Central memory CD8-positive, alpha-beta T cell (primary cell): ENCODE measurements at places on chromosomes 6 and 20.

DNA sequence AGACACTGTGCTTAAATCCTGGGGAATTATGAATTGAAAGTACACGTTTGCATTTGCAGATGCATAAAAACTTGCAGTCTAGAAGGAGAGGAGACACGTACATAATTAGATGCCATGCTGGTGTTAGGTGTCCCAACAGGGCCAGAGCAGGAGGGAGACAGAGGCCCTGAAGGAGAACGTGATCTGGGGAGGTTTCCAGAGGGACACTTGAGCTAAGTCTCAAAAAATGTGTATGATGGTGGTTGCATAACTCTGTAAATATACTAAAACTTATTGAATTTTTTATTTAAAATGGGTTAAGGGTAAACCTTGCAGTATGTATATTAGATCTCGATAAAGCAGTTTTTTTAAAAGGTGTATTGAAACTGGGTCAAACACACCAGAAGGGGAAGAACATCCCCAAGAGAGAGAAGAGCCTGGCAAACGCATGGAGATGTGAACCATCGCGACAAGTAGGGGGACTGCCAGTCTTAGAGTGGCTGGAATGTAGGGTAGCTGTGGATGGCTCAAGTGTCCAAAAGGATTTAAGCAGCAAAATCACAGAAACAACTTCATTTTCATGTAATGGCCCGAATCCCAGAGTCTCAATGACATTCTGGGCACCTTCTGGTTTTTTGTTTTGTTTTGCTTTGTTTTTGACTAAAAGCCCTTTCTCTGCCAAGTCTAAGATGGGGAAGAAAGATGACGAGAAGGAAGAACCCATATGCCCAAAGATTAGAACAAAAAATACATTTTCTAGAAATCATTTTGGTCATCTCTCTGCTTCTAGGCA lies 15.3 kb downstream of the TRAF3IP2 start:
- H3K36me3 ChIP-seq, result peaks cover 10% of the 10 kb centered on the region
- peaks cover 27% of the 10 kb centered on the region for H3K4me1 ChIP-seq
- H3K27ac ChIP-seq, result peak overlapping the region; percentile 1

- H3K27me3 ChIP-seq, result no peaks in the 10 kb centered on the region
- H3K36me3 ChIP-seq, result no peaks in the 10 kb centered on the region
- H3K4me3 ChIP-seq, result no peak overlapping the region
- DNase-seq, result no peak
- H3K27ac ChIP-seq, result no peak overlapping the region
- no peaks in the 10 kb centered on the region for H3K4me1 ChIP-seq
Observed at GRCh38 chr6:15921243-15921642, 207.6 kb upstream of the MYLIP start.

GRCh38 chr20:58890518-58891085 lies 38.1 kb downstream of the GNAS start:
- no peaks in the 10 kb centered on the region for H3K27me3 ChIP-seq
- peaks cover 31% of the 10 kb centered on the region for H3K36me3 ChIP-seq
- H3K27ac ChIP-seq, result peak overlapping the region; percentile 98
- peak overlapping the region; percentile 90 for H3K4me3 ChIP-seq
- H3K4me1 ChIP-seq, result peaks cover 45% of the 10 kb centered on the region

DNA sequence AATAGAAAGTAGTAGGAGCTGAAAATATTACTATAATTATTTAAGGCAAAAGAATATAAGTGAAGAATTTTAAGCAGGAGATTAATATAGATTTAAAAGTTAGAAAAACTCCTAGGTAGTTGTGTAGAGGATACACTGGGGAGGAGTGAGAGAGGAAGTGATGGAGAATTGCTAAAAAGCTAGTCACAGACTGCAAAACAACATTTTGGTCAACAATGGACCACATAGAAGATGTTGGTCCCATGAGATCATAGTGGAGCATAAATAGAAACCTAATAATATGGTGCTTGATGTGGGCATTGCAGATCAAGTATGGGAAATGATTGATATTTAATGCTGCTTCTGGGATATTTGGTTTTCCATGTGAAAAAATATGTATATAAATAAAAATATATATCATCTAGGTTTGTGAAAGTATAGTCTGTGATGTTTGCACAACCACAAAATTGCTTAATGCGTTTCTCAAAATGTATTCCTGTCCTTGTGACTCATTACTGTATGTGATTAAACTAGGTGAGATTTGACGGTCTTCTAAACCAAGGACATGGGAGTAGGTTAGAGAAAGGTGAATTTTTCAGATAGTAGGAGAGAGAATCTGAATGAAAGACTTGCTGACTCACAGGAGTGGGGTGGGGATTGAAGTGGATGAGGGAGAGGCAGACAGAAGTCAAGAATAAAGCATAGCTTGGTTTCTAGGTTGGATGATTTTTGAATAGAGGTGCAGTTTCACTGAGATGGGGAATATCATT lies 174.0 kb downstream of the BCKDHB start:
- H3K27ac ChIP-seq, result no peak overlapping the region
- H3K27me3 ChIP-seq, result no peaks in the 10 kb centered on the region
- no peaks in the 10 kb centered on the region for H3K4me1 ChIP-seq
- no peak for DNase-seq

GRCh38 chr6:32973144-32974015 lies 5.0 kb downstream of the BRD2 start:
- DNase-seq, result no peak
- peaks cover 90% of the 10 kb centered on the region for H3K36me3 ChIP-seq
- H3K4me1 ChIP-seq, result peaks cover 77% of the 10 kb centered on the region

GRCh38 chr20:20161611-20162010 lies 109.3 kb downstream of the CFAP61 start:
- H3K4me1 ChIP-seq, result no peaks in the 10 kb centered on the region
- no peak for DNase-seq
- no peak overlapping the region for H3K4me3 ChIP-seq
- H3K36me3 ChIP-seq, result peaks cover 1% of the 10 kb centered on the region

DNA sequence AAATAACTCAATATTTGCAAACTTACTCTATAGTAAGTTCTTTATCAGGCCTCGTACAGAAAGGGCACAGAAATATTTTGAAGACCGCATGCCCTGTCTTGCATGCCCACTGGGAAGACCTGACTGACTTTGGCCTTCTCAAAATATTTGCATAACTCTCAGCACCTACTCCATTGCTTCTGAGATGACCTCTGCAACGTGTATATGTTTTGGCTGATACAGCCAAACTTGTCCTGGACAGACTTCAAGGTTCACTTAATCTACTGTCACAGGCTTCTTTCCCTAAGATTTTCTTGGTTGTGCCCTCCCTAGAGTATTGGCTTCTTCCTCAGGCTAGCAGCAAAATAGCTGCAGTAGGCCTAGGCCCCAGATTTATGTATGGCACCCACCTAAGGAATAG lies 21.5 kb upstream of the SERINC3 start:
- H3K27ac ChIP-seq, result no peak overlapping the region
- H3K27me3 ChIP-seq, result no peaks in the 10 kb centered on the region
- no peak overlapping the region for H3K4me3 ChIP-seq
- no peaks in the 10 kb centered on the region for H3K4me1 ChIP-seq

GRCh38 chr20:24535941-24536730 lies 66.7 kb downstream of the SYNDIG1 start:
- peaks cover 50% of the 10 kb centered on the region for H3K27me3 ChIP-seq
- no peaks in the 10 kb centered on the region for H3K36me3 ChIP-seq
- no peak overlapping the region for H3K27ac ChIP-seq

DNA sequence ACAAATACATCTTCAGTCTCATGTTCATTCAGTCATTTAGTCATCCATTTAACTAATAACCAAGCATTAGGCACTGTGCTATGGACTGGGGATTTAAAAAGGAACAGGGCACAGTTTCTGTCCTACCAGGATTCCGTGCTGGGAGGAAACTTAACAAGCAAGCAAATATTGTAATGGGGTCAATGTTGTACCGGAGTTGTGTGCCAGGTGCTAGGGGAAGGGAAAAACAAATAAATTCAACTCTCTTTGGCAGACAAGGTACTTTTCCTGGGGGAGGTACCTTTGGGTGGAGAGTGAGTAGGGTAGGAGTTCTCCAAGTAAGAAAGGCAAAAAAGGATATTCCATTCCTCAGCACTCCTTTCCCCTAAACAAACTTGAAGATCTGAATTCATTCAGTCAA lies 90.3 kb downstream of the OLIG3 start:
- no peak overlapping the region for H3K4me3 ChIP-seq
- peaks cover 36% of the 10 kb centered on the region for H3K4me1 ChIP-seq
- no peak overlapping the region for H3K27ac ChIP-seq
- H3K27me3 ChIP-seq, result no peaks in the 10 kb centered on the region

DNA sequence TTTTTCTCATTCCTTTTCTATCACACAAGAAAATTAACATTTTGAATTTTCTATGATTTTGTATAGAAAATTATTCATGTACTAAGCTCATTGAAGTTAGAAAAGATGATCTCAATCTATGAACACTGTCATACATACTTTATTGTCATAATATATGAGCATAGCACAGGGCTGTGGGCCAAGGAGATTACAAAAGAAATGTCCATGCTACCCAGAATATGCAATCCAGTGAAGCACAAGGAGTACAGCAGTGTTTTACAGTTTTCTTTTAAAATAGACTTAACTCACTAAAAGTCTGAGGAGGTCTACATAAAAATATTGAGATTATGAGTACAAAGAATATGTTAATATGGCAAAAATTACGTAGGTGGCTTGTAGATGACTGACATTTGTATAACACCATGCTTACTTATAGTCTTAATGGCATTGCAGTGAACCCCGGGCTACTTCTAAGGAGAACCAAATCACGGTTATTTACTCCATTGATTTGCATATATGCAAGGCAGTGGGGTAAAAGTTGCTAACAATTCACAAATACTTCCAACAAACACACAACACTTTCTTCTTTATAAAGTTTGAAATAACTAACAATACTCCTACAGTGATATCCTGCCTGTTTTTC lies 257.1 kb downstream of the BCKDHB start:
- no peaks in the 10 kb centered on the region for H3K4me1 ChIP-seq
- no peak overlapping the region for H3K4me3 ChIP-seq
- no peak overlapping the region for H3K27ac ChIP-seq
- no peaks in the 10 kb centered on the region for H3K36me3 ChIP-seq
- no peak for DNase-seq

DNA sequence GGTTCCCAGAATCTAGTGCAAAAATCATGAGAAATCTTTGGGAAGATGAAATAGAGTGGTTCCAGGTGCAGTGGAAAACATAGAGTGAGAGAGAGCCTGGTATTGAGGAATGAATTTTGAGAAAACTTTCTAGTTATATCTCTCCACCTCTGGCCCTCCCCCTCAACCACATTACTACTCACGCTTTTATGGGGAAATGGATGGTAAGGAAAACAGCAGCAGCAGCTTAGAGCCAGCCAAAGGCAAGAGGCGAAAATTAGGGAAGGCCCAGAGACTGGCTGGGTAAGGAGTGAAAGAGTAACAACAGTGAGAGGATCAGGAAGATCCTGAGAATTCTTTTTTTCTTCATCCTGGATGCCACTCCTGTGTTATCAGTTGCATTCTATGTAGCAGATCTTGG lies 187.9 kb upstream of the ECI2 start:
- H3K27me3 ChIP-seq, result peaks cover 41% of the 10 kb centered on the region
- H3K27ac ChIP-seq, result no peak overlapping the region
- H3K4me3 ChIP-seq, result no peak overlapping the region
- H3K36me3 ChIP-seq, result no peaks in the 10 kb centered on the region
- DNase-seq, result no peak

DNA sequence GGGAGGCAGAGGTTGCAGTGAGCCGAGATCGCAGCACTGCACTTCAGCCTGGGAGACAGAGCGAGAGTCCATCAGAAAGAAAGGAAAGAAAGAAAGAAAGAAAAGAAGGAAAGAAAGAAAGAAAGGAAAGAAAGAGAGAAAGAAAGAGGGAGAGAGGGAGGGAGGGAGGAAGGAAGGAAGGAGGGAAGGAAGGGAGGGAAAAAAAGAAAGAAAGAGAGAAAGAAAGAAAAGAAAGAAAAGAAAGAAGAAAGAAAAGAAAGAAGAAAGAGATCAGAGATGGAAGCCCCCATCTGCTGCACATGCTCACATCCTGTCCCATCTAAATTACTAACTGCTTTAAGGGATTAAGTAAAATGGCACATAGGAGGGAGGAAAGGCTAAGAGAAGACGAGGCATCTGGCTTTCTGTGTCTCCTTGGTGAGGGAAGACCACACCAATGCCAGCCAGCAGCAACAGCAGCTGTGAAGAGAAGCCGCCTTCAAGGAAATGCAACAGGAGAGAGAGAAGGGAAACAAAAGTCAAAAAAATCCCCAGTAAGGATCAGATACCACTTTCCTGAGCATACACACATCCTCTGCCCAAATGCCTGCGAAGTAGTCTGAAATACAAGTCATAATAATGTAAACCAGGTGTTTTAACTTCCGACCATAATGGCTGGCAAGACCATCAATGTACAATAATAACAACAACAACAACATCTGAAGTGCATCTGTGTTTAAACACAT lies 300.2 kb upstream of the JARID2 start:
- H3K4me3 ChIP-seq, result no peak overlapping the region
- H3K36me3 ChIP-seq, result no peaks in the 10 kb centered on the region
- H3K27ac ChIP-seq, result no peak overlapping the region
- no peaks in the 10 kb centered on the region for H3K27me3 ChIP-seq
- H3K4me1 ChIP-seq, result no peaks in the 10 kb centered on the region
- no peak for DNase-seq

- no peak overlapping the region for H3K4me3 ChIP-seq
- DNase-seq, result no peak
- H3K4me1 ChIP-seq, result no peaks in the 10 kb centered on the region
- no peaks in the 10 kb centered on the region for H3K36me3 ChIP-seq
- H3K27ac ChIP-seq, result no peak overlapping the region
Observed at GRCh38 chr20:44460795-44461141, 14.9 kb upstream of the TTPAL start.

- peak; percentile 67 for DNase-seq
- peaks cover 60% of the 10 kb centered on the region for H3K4me1 ChIP-seq
- H3K4me3 ChIP-seq, result peak overlapping the region; percentile 76
Observed at GRCh38 chr6:137823826-137824555, 43.1 kb upstream of the TNFAIP3 start.

DNA sequence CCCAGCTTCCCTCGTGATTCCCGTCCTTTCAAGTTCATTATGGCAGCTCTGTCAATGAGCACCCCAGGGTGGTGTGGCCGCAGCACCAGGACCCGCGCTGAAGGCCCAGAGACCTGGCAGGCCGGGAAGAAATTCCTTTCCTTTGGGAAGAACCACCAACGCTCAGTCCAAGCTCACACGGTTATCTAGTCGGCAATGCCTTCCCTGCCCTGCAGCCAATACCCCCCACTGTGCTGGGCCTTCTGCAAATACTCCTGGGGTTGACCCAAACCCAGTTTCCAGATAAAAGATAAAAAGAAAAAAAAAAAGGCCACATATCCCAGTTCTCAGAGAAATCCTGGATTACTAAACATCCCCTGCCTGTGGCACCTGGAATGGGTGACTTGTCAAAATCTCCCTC lies 28.7 kb downstream of the PXDC1 start:
- peaks cover 31% of the 10 kb centered on the region for H3K27me3 ChIP-seq
- H3K36me3 ChIP-seq, result peaks cover 2% of the 10 kb centered on the region
- no peak overlapping the region for H3K4me3 ChIP-seq
- H3K27ac ChIP-seq, result no peak overlapping the region
- H3K4me1 ChIP-seq, result no peaks in the 10 kb centered on the region

- no peak overlapping the region for H3K4me3 ChIP-seq
- H3K27me3 ChIP-seq, result no peaks in the 10 kb centered on the region
- DNase-seq, result no peak
- H3K4me1 ChIP-seq, result no peaks in the 10 kb centered on the region
Observed at GRCh38 chr6:19896693-19897010, 59.5 kb downstream of the ID4 start.

GRCh38 chr6:137286916-137287315 lies 67.7 kb upstream of the IFNGR1 start:
- H3K36me3 ChIP-seq, result no peaks in the 10 kb centered on the region
- no peak for DNase-seq
- no peak overlapping the region for H3K27ac ChIP-seq
- peaks cover 23% of the 10 kb centered on the region for H3K4me1 ChIP-seq
